Left hindlimb (tissue), 1 donor: ENCODE measurements at places on chromosomes 3 and 15.

DNA sequence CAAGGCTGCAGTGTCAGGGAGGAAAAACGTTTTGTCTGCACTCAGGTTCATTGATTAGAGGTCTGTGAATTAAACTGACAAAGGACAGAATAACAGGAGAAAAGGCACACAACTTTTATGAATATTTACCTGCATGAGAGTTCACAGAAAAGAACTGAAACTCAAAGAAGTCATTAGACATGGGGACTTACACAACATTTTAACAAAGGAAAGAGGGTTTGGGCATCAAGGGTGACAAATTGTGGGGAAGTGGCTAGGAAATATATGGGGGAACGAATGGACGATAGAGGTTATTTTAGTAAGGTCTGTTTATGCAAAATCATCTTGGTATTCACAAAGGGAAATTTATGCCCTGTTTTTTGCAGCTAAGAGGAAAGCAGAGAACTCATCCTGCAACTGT, 65.6 kb upstream of the C15orf39 start:
- no peak for DNase-seq

DNA sequence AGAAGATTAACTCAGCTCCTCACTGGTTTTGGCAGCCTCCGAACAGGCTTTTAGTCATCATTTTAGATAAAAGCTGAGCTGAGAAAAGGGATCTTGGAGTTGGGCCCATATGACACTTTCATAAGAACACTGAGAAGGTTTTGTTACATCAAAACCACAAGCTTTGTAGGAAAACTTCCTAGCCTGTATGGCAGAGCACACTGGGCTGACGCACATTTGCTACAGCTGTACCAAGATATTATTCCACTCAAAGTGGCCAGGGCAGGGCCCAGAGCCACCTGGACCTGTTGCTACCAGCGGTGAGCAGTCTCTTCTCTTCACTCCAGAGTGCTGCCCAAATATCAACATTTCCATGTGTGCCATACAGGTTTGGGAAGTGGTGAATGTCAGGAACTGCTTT, 160.5 kb upstream of the CCDC54 start:
- DNase-seq = no peak

- DNase-seq = peak; percentile 40
Observed at GRCh38 chr15:99437315-99438223, 128.2 kb upstream of the MEF2A start.

DNA sequence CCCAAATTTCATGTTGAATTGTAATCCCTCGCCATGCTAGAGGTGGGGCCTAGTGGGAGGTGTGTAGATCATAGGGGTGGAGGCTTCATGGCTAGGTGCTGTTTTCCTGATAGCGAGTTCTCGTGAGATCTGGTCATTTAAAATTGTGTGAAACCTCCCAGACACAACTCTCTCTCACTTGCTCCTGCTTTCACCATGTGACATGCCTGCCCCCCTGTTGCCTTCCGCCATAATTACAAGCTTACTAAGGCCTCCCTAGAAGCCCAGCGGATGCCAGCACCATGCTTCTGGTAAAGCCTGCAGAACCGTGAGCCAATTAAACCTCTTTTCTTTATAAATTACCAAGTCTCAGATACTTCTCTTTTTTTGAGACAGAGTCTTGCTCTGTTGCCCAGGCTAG, 36.0 kb downstream of the CCDC54 start:
- no peak for DNase-seq

DNA sequence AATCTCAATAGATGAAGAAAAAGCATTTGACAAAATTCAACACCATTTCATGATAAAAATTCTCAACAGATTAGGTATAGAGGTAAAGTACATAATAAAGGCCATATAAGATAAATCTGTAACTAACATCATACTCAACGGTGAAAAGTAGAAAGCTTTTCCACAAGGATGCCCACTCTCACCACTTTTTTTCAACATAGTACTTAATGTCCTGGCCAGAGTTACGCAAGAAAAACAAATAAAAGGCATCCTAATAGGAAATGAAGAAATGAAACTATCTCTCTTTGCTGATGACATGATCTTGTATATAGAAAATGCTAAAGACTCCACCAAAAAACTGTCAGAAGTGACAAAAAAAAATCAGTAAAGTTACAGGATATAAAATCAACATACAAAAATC, 33.0 kb downstream of the THBS1 start:
- no peak for DNase-seq

GRCh38 chr3:69936266-69936665, 63.3 kb upstream of the SAMMSON start:
- no peak for DNase-seq
